ENCODE measurements at places on chromosomes 7 and 10.

DNA sequence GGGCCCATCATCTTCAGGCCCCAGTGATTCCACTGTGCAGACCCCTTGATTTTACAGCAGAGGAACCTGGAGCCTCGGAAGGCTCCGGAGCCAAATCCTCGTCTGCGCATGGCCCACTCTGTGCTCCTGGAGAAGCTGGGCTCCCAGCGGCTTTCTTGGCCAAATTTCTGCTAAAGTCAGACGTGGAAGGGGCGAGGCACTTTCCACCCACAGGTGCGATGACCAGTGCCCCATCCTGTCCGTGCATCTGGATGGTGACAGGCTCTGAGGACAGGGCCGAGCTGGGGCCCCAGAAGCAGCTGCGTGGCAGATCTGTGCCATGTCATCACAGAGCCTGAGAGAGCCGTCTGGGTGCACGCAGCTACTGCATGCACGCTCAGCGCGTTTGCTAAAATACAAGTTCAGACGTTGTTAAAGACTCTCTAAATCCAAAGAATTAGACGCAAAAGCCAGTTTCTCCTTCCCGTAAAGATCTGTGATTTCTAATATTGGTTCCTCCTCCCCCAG lies 57.2 kb downstream of the JAKMIP3 start:
- no peak for DNase-seq

GRCh38 chr10:48613016-48613415 lies 8.1 kb upstream of the ARHGAP22 start:
- no peak for DNase-seq

DNA sequence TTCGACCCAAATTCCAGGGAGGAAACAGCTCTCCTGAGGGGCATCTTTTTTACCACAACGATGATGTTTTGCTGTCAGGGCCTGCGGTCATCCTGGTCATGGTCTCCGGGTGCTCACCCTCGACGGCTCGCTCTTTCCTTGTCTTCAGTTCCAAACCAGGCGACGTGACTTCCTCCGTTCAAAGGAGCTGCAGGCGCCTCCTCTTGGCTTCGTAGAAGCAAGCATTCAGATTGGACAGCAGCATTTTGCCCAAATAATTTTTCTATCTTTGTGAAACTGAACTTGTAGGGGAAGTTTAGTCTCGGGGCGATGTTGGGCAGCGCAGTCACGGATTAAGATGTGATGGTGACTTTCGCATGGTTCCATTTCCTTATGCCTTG lies 208.9 kb downstream of the DNAJB6 start:
- no peak for DNase-seq

- no peak for DNase-seq
Observed at GRCh38 chr7:47438411-47439029, 143.4 kb downstream of the TNS3 start.

- DNase-seq: no peak
Observed at GRCh38 chr10:79342295-79342761, 4.9 kb upstream of the PPIF start.

GRCh38 chr7:153152801-153153422 lies 393.4 kb downstream of the ACTR3B start:
- DNase-seq: no peak
